GM04504 (cell line): ENCODE measurements at places on chromosomes 3 and 15.

GRCh38 chr3:22475665-22476240 is 724.7 kb upstream of the ZNF385D start:
- DNase-seq, result no peak

- no peak for DNase-seq
Observed at GRCh38 chr15:69375151-69375790, 38.9 kb upstream of the KIF23 start.

DNA sequence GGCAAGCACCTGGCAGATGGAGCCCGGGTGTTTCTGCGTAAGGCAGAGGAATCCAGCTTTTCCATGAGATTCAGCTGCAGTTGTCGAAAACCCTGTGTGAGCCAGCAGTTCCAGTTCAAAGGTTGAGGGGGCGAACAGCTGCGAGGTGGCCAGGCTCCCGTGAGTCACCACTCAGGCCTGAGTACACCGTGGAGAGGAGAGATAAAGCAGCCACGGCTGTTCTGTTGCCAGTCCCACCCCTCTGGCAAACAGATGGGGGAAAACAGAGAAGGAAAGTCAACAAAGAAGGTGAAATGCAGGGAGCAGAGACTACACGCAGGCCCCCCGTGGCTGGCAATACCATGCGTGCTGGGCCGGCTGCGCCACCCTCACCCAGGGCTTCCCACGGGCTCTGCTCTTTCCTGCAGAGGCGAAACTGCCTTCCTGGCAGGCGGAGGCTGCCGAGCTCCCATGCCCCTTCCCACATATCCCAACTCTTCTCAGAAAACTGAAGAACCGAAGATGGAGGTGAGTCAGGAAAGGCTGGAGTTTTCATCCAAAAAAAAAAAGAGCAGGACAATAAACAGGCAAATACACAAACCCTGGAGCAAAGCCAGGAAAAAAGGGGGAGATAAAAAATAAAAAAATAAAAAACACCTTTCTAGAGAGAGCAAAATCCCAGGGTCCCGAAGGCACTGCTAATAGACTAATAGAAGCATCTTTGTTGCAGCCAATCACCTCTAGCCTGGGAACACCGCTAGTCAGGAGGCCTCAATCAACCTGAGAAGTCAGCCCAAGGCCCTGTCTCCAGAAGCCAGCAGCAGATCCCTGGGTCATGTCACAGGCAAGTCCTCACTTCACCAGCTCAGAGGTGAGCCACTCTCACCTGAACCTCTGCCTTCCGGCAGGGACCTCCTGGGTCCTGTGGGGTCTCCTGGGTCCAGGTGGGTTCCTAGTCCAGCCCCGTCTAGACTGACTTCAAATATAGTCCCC is 37.7 kb downstream of the FAM174B start:
- no peak for DNase-seq

GRCh38 chr15:83595191-83595590 is 58.7 kb upstream of the ADAMTSL3 start:
- no peak for DNase-seq

GRCh38 chr15:97501291-97501690 is 459.2 kb upstream of the ARRDC4 start:
- no peak for DNase-seq

DNA sequence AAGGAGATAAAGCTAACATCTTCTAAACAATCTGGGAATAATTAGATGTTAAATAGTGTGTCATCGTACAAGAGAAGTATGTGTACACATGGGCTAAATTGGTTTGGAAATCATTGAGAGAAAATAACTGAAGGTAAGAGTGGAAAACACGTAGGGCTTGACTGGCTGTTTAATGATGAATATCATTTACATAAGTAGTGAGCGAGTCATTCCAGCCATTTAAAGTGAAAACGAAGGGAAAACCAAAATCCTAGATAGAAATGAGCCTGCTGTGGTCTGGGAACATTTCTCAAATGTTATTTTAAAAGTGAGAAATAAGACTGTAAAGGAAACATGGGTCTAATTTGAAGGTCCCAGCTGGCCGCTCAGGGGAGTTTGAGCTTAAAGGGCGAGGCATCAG is 41.9 kb upstream of the KCNMB2 start:
- DNase-seq, result no peak

DNA sequence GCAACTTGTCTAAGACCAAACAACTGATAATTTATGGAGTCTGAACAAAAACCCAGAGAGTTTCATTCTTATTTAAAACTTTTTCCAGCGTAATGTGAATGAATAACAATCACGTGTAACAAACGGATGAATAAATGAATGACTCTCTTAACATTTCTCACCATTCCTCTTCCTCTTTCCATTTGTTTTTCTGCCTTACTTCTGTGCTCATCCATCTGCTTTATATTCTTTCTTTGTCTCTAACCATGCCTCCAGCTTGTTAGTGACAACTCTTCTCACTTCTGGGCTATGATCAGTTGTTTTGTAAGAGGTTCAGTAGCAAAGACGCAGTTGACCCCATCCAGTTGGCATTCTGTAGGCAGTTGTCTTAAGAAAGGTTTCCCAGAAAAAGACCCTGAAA is 133.7 kb upstream of the MB21D2 start:
- DNase-seq, result no peak

- DNase-seq, result no peak
Observed at GRCh38 chr3:108153451-108153981, 62.7 kb upstream of the CD47 start.

- DNase-seq, result no peak
Observed at GRCh38 chr15:57323806-57324589, 52.3 kb upstream of the CGNL1 start.

DNA sequence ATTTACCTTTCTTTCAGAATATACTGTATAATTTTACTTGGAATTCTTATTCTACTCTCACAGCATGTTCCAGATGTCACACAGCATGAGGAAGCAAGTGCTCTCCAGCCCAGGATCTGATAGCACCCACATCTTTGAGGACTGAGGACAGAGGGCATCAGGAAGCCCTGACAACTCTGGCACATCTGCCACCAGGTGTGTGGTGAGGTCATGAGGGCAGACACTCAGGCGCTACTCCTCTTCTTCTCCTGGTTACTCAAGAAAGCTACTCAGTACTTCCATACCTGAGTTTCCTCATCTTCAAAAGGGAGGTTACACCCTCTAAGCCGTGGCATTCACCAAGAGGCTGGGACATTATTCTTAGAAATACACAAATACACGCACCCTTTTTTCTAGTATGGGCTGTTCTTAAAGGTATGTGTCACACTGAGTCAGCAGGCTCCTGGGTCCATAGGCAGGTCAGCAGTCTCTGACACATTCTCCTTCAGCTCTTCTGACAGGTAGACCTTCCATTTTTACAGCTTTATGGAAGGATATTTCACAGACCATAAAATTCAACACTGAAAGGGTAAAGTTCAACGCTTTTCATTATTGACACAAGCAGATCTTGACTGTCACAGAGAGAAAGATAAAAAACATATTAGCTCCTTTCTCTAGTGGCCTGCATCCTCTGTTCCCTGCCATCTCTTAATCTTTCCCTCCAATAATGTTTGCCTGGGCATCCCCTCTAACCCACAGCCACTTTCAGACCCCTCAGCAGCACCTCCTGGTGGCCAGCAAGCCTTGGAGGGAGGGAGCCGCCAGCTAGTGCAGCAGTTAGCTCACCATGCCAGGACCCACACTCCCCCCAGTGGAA is 103.2 kb upstream of the TJP1 start:
- DNase-seq, result no peak

DNA sequence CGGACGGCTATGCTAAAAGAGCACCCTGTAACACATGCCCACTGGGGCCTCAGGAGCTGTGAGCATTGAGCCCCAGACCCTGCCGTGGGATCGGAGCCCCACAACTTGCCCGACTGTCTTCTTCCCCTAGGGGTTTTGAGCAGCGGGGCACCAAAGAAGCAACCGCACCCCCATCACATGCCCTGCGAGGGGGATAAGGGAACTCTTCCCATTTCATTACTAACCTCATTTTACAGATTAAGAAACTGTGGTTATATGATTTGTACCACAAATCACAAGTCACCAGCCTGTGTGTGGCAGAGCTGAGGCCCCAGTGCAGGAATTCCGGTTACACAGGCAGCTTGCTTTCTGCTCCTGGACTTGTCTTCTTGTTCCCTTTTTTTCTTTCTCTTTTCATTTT is 86.2 kb downstream of the CD47 start:
- DNase-seq, result no peak

GRCh38 chr3:69422751-69423150 is 36.9 kb upstream of the FRMD4B start:
- no peak for DNase-seq

DNA sequence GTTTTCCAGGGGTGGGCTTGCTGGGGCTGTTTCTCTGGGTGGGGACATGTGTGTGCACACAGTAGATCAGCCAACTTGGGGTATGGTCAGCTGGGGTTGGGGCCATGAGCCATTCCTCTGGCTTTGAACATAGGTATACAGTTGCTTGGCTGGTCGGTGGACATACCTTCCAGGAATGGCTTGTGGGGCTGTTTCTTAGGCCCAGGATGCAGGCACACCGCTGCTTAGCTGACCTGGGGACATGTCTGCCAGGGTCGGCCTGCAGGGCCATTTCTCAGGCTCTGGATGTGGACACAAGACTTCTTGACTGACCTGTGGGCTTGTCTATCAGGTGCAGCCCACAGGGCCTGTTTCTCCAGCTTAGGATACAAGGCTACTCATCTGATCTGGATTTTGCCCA is 130.6 kb downstream of the DOCK3 start:
- DNase-seq, result no peak
